Osteoblast (primary cell): ENCODE measurements at places on chromosomes 3 and 15. TPM values are rescaled to one million over a fixed set of nuclear protein-coding genes. Genes with fewer than 3 reads are reported as not detected.

DNA sequence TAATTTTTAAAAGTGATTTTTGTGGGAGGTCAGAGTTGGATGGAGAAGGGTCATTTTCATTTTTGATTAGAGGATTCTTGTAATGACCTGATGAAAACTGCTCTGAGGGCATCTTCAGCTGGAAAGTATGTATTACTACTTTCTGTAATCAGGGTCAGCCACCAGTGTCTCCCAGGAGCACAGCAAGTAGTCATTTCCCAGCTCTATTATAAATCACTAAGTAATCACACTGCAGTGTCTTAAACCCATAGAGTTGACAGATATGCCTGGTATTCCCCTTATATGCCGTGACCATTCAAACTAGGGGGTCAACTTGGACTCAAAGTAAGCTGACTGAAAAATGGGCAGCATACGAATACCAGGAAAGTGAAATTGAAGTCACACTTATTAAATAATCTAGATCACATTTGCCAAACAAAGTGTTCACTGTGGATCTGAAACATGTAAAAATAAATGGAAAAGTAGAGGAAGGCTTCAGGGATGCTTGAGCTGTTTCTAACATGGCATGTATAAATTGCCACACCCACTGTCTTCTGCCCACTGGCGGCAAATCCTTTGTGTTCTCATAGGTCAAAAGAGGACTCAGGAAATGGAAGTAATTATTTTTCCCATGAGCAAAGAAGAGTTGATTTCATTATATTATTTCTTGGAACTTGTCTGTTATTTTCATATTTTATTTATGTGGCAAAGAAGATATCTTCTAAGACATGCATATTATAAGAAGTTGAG is 105.7 kb downstream of the MBNL1 start:
- peak; percentile 6 for DNase-seq

DNA sequence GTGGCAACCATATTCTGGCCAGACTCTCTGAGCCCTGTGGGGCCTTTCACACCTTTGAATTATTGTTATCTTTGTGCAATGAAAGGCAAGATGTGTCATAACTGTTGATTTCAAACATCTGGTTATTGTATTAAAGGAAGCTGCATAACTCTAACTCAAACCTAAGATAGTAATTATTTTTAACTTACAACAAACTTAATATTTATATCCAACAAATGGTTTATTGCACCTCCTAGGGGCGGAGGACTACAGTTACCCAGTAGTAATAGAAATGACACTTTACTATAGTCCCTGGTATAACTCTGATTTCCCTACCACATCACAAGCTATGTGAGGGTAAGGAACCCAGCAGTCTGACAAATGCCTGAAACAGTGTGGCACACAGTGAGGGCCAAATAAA is 363.9 kb upstream of the SUCLG2 start:
- DNase-seq, result no peak

- no peak for DNase-seq
Measured at GRCh38 chr3:19711160-19711782, 222.7 kb downstream of the EFHB start.

- no peak for DNase-seq
Measured at GRCh38 chr15:98686983-98687382, 38.6 kb downstream of the IGF1R start.

GRCh38 chr3:87145553-87145952 is 81.6 kb upstream of the CHMP2B start:
- peak; percentile 39 for DNase-seq

- no peak for DNase-seq
Measured at GRCh38 chr3:159870723-159871122, 117.9 kb upstream of the IL12A start.

GRCh38 chr3:46629551-46630517 is 17.5 kb downstream of the FAM240A start:
- DNase-seq, result peak; percentile 94

GRCh38 chr3:109702976-109703375 is 365.6 kb upstream of the DPPA4 start:
- no peak for DNase-seq

DNA sequence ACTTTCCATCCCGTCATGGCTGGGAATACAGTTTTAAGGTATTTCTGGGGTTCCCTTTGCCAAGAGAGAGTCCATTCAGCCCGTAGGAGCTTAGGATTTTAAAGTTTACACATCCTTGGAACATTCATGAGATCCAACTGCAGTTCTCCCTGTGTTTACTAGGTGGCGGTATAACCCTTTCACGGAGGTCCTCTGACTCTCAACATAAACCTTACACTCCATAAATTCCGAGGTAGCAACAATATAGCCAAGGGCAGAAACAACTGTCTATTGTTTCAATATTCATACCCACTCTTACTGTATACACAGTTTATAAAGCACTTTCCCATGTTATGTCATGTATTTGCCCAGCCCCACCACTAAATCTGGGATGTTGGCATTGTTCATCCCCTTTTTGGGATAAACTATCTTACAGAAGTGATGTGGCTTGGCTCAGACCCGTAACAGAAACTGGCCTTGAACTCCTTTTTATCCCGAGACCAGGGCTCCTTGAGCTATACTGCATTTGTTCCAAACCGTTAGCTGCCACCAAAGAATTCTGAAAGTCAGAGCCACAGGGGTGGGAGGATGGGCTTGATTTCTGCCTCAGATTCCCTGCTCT is 69.2 kb upstream of the COL6A5 start:
- peak; percentile 73 for DNase-seq

- no peak for DNase-seq
Measured at GRCh38 chr15:91422797-91423196, 322.7 kb downstream of the SV2B start.

GRCh38 chr15:50190166-50190570 is 8.2 kb downstream of the SLC27A2 start:
- no peak for DNase-seq

GRCh38 chr3:138196023-138196422 is 8.9 kb downstream of the ARMC8 start:
- no peak for DNase-seq

GRCh38 chr15:100032358-100033085 is 299.3 kb upstream of the LYSMD4 start:
- no peak for DNase-seq

- no peak for DNase-seq
Measured at GRCh38 chr3:80754969-80755368, 987.2 kb upstream of the ROBO1 start.

- peak; percentile 81 for DNase-seq
Measured at GRCh38 chr15:22839046-22839695, 705 bp downstream of the NIPA2 start.

DNA sequence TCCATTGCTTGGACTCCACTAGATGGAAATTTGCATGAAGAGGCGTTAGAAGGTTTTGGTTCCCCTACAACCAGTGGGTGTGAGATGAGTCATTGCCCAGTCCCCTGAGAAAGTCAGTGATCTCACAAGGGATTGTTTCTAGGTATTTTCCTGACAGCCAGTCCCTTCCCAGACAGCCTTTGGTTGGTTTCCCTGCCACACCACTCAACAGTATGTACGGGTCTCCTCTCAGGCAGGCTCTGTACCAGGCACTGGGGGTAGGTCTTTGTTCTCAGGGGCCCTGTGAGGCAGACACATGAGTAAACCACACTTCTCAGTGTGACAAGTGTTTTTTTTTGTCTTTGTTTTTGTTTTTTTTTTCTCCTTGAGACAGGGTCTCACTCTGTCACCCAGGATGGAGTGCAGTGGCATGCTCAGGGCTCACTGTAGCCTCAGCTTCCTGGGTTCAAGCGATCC is 4.0 kb downstream of the LAMP3 start:
- DNase-seq, result peak; percentile 96

DNA sequence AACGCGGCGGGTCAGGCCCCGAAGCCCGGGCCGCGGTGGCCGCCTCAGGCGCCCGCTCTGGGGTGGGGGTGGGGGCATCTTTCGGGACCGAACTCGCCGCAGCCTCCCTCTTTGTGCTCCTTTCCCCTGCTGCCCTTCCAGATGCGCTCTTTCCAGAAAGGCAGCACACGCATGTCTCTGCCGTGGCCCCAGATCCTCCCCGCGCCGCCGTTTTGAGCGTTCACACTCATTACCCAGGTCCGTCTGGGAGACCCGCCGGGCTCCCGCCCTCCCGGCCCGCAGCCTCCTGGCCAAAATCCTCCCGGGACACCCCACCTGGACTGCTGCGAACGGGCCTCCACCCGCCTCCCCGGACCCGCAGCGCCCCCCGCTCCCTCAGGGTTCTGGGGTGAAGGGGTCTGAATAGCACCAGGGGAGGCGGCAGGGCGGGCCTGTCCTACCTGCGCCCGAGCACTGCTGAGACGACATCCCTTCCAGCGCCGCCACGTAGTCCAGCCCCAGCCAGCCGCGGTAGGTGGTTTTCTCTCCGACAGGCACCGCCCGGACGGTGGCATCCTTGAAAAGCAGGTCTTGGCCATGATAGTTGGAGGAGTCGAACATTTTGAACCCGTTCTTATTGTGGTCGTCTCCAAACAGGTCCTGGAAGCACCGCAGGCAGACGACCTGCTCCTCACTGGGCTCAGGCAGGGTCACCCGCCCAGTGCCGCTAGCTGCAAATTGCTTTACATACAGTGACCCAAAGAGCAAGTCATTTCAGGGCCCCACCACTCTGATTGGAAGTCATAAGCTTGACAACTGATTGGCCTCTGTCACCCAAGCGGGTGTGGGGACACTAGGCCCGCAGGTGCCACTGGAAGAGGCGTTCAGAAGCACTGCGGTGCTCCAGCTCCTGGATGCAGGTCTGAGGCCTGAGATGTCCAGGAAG is 25.9 kb downstream of the MELTF start:
- DNase-seq, result no peak

DNA sequence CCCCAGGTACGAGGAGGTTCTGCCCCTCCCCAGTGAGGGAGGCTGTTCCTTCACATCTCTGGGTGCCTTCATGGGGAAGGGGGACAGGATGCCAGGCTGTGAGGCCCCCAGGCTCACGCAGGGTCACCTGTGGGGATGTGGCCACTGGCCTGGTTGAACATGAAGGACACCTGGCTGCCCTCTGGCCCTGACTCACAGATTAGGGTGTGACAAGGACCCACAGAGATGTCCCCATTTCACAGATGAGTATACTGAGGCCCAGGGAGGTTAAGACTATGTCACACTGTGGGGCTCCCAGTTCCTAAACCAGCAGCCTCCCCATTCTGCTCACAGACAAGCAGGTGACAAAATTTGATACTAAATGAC is 42.4 kb downstream of the PCSK6 start:
- DNase-seq, result no peak

- DNase-seq, result peak; percentile 19
Measured at GRCh38 chr15:54462511-54462913, 484.3 kb downstream of the UNC13C start.

GRCh38 chr3:17213102-17213501 is 328.3 kb downstream of the PLCL2 start:
- DNase-seq, result no peak

GRCh38 chr3:44079916-44080315 is 161.8 kb upstream of the TOPAZ1 start:
- no peak for DNase-seq

DNA sequence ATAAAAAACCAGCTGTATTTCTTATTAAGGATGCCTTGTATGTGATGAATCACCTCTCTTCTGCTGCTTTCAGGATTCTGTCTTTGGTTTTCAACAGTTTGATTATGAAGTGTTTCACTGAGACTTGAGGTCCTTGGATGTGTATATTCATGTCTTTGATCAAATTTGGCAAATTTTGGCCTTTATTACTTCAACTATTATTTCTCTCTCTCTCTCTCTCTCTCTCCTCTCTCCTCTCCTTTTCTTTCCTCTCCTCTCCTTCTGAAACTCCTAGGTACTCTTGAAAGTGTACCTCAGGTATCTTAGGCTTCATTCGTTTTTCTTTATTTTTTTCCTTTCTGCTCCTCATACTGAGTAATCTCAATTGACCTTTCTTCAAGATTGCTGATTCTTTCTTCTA is 43.3 kb downstream of the LSM3 start:
- no peak for DNase-seq

- no peak for DNase-seq
Measured at GRCh38 chr15:58473724-58474123, 41.9 kb downstream of the LIPC start.

DNA sequence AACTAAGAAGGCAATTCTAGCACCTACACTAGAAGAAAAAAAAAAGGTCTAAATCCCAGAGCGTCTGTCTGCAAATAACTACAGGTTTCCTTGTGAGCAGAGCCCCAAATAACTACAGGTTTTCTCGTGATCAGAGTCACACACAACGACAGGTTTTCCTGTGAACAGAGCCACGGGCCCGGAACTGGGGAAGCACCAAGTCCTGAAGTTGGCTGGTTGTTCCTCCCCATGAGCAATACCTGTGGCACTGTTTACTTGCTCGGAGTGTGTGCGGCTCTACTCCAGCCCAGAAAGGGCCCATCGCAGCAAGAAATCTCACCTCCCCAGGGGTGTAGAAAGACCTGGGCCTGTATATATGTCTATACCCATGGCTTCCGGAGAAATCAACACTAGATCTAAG is 644 bp upstream of the MASP1 start:
- no peak for DNase-seq

DNA sequence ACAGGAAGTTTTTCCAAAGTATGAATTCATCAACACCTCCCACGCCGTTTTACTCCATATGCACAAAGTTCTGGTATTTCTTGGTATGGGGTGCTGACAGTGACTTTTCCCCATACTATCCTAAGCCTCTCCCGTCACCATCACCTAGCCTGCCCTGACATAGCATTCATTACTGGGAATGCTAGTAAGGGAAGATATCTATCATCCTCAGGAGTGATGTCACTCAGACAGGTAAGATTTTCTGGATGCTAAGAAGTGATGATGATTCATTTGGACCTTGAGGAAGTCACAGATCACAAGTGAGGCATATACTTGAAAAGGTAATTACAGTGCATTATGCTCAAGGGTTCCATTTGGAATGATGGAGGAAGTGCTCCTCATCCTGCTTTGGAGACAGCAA is 355.1 kb upstream of the STAC start:
- DNase-seq, result no peak

GRCh38 chr15:27324886-27325615 is 354.1 kb downstream of the GABRG3 start:
- DNase-seq, result no peak

- DNase-seq, result no peak
Measured at GRCh38 chr15:27592036-27592760, 506.9 kb downstream of the OCA2 start.

- DNase-seq, result no peak
Measured at GRCh38 chr3:174955513-174956016, 96.4 kb downstream of the NAALADL2 start.

- no peak for DNase-seq
Measured at GRCh38 chr3:122598556-122598955, 21.1 kb downstream of the PARP15 start.

GRCh38 chr15:65072027-65072426 is 4.2 kb upstream of the RASL12 start:
- peak; percentile 95 for DNase-seq

- no peak for DNase-seq
Measured at GRCh38 chr3:186184021-186184420, 75.1 kb upstream of the ETV5 start.

Gene ACTRT3
- total RNA-seq, result 4.3 and 4.7 TPM in 2 replicates

Gene TLR9
- not detected in 2 replicates for total RNA-seq

Gene RETNLB
- total RNA-seq, result not detected in 2 replicates

Gene CAMP
- not detected in 2 replicates for total RNA-seq

Gene KCNMB2
- total RNA-seq, result 0.29 and 1.1 TPM in 2 replicates

Gene ITGA11
- total RNA-seq, result 567 and 697 TPM in 2 replicates

Gene FRMD4B
- total RNA-seq, result 0.72 and 0.88 TPM in 2 replicates

Gene XCR1
- not detected in 2 replicates for total RNA-seq

Gene CCDC9B
- total RNA-seq, result 18.3 and 23.9 TPM in 2 replicates

Gene PTPRG
- 148 TPM in 2 replicates for total RNA-seq

Gene MST1
- total RNA-seq, result 6.5 and 6.9 TPM in 2 replicates
